CD4-positive, alpha-beta T cell (primary cell): ENCODE measurements at places on chromosomes 2 and 18.

GRCh38 chr18:48408727-48409590 is at the start of gene ZBTB7C:
Gene ZBTB7C, minus strand, starts transcription at chr18:48409383.
- no peak for DNase-seq

- DNase-seq = peak; percentile 20
These were observed 43.0 kb upstream of the SLC1A4 start for GRCh38 chr2:64945973-64946768.

- no peak for DNase-seq
These were observed 50.8 kb upstream of the UGP2 start for GRCh38 chr2:63790906-63791305.

DNA sequence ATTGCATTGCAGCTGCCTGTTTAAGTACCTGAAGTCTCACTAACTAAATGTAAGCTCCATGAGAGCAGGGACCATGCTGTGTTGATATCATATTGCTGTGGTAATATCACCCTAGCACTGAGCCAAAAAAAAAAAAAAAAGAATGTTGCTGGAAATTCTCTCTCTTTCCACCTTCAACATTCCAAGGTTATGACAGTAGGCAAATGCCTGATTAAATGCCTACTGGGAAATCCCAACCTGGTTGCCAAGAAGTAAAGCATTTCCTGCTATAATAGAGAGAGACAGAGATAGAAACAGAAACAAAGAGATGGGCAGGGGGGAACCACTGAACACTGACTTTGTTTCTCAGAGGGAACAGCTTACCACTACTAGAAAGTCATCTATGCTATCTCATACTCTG is 1604.2 kb downstream of the LRP1B start:
- no peak for DNase-seq

GRCh38 chr2:35891528-35891927 is 464.1 kb upstream of the CRIM1 start:
- DNase-seq = no peak

DNA sequence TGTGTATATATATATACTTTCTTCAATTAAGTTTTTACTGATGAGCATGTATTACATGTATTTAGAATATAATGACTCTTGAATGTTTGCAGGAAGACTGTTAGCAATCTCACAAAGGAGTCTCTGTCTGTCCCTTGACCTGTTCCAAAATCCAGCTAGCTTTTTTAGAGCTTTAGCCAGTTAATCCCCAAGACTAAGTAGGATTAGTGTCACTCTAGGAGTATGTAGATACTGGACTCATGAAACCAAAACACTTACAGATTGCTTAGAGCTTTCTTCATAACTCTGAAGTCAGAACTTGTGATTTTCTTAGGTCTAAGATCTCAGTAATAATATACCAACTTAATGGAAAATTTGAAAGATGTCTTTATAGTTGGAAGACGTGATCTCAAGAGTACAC is 2.2 kb downstream of the UBXN4 start:
- DNase-seq = no peak

GRCh38 chr2:182933629-182934028 is 67.2 kb upstream of the FRZB start:
- no peak for DNase-seq

DNA sequence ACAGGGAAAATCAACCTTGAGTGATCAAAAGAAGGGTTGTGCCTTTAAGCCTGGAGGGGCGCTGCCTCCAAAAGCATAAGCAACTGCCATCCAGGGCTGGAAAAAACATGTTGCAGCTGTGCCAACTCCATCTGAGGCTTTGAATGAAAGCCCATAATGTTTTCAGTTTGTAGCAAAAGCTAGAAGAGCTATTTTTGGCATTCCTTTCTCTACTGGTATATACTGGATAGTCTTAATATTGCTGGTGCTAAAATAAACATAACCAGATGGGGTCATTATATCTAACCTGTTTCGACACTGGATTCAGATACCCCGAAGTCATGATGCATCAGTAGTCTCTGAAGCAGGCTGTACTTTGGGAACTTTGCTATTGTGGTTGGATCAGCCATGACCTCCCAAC is 25.1 kb downstream of the ANXA4 start:
- no peak for DNase-seq

GRCh38 chr2:42999391-42999841 is 207.0 kb upstream of the HAAO start:
- no peak for DNase-seq

GRCh38 chr2:22998359-22998758 is 386.6 kb upstream of the KLHL29 start:
- no peak for DNase-seq

DNA sequence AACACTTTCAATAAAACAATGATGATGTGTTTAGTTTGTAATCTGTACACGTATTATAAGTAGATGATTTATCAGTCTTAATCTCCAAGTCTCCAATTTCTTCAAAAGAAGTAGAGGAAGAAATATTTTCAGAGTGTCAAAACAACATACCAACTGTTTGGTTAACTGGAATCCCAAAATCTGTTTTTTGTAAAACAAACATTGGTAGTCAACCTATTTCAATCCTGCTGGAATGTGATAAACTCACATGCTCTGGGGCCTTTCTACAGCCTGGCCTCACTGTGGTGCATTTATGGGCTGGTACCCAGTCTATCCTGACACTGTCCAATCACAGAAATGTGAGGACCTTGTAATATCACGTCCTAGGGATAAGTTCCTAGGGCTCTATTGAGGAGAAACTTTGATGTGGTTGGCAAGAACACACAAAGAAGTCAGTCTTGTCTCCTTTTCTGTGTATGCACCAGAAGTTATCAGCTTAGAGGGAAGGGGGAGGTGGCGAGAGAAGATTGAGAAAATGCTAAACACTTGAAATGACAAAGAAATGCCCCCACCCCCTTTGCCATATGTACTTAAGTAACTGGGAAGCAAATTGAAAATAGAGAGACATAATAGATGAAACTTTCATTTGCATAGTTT is 47.2 kb downstream of the PRKRA start:
- DNase-seq = no peak

GRCh38 chr2:150353376-150353775 is 134.1 kb downstream of the RND3 start:
- no peak for DNase-seq

DNA sequence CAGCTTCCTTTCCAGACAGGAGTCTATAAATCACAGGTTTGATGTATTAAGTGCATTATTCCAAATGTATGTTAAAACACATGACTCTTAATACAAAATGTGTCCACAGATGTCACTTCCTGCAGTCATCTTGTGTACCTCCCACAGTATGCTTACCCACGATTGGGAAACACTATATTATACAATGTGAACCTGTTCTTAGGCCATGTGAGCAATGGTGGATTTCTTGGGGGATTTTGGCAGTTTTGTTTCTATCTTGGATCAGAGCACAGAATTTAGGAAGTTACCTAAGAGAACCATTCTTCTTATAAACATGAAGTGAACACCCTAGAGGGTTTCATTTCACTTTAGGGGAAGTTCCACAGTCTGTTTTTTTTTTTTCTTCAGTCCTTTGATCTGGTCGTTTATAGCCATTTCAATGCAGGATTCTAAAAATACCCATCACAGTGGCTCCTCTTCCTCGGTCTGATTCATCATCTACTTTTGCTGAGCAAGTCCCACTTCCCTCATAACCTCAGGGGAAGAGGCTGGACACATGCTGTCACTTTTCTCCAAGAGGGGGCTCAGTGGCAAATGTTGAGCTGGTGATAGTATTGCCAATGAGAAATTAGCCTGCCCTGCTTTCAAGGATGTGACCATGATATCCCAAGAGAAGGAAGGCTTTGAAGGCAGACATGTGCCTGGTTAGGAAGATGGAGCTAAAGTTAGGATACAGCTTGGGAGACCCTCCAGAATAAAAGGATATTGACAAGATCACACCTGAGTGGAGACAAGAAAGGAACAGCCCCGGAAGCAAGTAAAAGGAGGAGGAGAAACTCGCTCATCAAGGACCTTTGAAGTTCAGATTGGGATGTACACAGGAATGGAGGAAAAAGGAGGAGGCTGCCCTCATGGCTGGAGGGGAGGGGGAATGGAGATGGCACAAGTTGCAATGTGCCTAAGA is 22.6 kb downstream of the PLEK start:
- DNase-seq = peak; percentile 79

DNA sequence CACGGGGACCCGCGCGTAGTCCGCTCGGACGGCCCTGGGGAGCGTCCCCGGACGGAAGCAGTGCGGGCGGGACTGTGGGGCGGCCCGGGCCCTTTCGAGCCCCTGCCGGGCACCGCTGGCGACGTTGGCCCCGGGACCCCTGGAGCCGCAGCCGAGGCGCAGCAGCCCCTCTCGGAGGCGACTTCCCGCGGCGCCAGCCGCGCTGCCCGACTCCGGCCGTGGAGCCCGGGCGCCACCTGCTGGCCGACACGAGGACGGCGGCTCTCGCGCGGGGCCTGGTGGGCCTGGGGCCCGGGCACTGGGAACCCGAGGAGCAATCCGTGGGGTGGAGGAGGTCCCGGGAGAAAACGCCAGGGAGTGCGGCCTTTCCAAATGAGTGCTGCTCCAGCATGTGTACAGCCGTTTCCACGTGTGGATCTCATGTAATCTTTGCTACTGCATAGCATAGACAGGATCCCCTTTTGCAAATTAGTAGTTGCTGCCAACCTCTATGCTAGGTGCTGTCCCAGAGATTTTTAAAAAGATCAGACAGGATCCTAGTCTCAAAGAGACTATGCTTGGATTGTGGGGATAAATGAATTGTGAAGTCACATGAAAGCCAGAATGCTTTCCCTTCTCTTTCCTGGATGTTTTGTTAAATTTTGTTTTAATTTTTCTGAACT is 4.0 kb downstream of the ID2 start:
- peak; percentile 88 for DNase-seq

- no peak for DNase-seq
These were observed 28.8 kb downstream of the PKDCC start for GRCh38 chr2:42076357-42077225.

DNA sequence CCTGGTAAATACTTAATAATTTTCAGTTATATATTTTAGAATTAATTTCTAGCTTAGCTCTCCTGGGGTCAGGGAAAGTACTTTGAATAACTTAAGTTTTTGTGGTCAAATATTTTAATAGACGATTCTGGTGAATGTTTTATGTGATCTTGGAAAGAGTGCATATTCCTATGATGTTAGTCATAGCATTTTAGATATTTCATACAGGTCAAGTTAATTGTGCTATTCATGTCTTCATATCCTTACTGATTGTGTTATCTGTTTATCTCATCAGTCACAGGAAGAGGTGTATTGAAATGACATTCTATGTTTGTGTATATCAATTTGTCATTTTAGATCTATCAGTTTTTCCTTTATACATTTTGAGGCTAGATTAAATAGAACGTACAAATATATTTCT is 576.2 kb downstream of the CPS1 start:
- no peak for DNase-seq

GRCh38 chr2:127624756-127625571 is 21.0 kb upstream of the GPR17 start:
- no peak for DNase-seq

- no peak for DNase-seq
These were observed 122.0 kb upstream of the MGAT5 start for GRCh38 chr2:134131681-134132489.

- DNase-seq = no peak
These were observed 659.8 kb downstream of the CPS1 start for GRCh38 chr2:211216221-211216620.

DNA sequence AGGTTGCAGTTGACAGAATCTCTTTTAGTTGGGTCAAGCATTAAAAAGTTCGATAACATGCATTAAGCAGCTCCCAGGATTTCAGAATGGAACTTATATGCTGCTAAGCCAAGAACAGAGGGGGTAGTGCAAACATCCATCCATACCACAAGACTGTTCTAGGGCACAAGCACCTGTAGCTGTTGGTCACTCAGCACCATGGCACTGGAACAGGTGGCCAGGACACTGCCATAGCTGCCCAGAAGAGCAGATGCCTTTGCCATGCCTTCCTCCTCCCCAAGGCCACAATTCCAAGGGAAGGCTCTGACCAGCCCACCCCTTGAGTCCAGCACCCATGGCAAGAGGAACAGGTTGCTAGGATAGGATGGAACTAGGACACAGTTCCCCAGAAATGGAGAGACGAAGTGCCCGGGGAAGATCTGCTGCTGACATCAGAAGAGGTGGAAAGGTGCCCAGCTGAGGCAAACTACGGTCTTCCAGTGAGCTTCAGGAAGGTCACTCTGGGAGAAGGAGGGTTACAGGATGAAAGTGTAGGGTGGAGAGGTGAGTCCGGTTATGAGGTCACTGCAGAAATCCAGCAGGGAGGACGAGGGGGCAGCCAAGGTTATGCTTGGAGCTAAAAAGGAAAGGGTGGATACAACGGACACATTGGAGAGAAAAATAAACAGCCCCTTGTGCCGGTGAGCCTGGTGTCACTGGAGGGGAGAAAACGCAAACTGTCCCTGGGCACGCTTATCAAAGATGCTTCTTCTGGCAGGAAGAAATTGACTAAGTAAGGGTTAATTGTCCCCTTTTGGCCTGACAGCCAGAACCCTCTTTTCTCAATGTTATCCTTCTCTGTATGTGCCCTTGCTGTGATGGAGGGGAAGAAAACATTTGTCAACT is 41.9 kb downstream of the C1QL2 start:
- no peak for DNase-seq

- DNase-seq = no peak
These were observed 184.5 kb upstream of the VRK2 start for GRCh38 chr2:57862153-57862552.

DNA sequence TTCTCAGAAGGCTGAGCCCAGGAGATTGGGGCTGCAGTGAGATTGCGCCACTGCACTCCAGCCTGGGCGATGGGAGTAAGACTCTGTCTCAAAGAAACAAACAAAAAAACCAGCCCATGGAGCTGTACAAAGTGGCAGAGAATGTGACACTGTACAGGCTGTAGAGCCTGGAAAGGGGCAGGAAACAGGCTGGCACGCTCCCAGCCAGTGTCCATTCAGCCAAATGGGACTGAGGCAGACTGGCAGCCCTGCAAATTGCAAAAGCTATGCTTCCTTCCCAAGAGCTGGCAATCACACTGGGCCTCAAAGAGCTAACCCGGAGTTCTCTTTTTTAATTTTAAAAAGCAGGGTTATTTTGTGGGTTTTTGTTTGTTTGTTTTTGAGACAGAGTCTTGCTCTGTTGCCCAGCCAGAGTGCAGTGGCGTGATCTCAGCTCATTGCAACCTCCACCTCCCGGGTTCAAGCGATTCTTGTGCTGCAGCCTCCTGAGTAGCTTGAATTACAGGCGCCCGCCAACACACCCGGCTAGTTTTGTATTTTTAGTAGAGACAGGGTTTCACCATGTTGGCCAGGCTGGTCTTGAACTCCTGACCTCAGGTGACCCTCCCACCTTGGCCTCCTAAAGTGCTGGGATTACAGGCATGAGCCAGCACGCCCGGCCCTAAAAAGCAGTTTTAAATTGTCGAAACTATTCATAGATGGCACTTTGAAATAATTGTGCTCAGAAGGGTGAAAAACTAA is 42.8 kb downstream of the SCRN3 start:
- DNase-seq = no peak

DNA sequence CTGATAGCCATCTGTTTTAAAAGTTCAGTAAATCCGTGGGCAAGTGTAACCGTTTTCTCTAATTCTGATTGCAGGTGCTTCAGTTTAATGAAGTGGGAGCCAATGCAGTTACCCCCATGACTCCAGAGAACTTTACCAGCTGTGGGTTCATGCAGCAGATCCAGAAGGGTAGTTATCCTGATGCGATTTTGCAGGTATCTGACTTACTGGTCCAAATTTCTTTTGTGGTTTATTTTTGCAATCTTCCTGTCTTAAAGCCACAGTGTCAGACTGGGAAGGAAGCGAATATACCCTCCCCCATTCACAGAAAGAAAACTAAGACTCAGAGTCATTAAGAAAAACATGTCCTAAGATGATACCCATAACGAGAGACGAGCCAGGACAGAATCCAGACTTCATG is 7.7 kb downstream of the SERPINB2 start:
- DNase-seq = no peak

- DNase-seq = no peak
These were observed 142.7 kb downstream of the DYSF start for GRCh38 chr2:71596011-71596410.

- no peak for DNase-seq
These were observed 222.6 kb upstream of the SALL3 start for GRCh38 chr18:78757014-78757413.
